ENCODE measurements at places on chromosomes 12 and 14. TPM values are rescaled to one million over a fixed set of nuclear protein-coding genes. Genes with fewer than 3 reads are reported as not detected.

GRCh38 chr14:58138714-58139482 is 13.1 kb downstream of the ARMH4 start:
- no peaks in the 10 kb centered on the region for H3K4me1 ChIP-seq
- H3K4me3 ChIP-seq, result no peak overlapping the region
- H3K36me3 ChIP-seq, result no peaks in the 10 kb centered on the region
- H3K27ac ChIP-seq, result no peak overlapping the region

FGF23 gene
- not detected for total RNA-seq

- H3K27ac ChIP-seq, result no peak overlapping the region
- no peaks in the 10 kb centered on the region for H3K27me3 ChIP-seq
- no peaks in the 10 kb centered on the region for H3K36me3 ChIP-seq
- no peak overlapping the region for H3K4me3 ChIP-seq
- no peaks in the 10 kb centered on the region for H3K4me1 ChIP-seq
- no peak for DNase-seq
Measured at GRCh38 chr12:3117591-3118015, 40.4 kb downstream of the TSPAN9 start.

GRCh38 chr12:43325786-43326185 is 226.2 kb downstream of the ADAMTS20 start:
- no peaks in the 10 kb centered on the region for H3K27me3 ChIP-seq
- no peak overlapping the region for H3K4me3 ChIP-seq
- H3K36me3 ChIP-seq, result no peaks in the 10 kb centered on the region
- H3K4me1 ChIP-seq, result no peaks in the 10 kb centered on the region

KRT85 gene
- not detected for total RNA-seq

- peak; percentile 62 for DNase-seq
- peaks cover 7% of the 10 kb centered on the region for H3K4me1 ChIP-seq
- peak overlapping the region; percentile 58 for H3K27ac ChIP-seq
- H3K27me3 ChIP-seq, result no peaks in the 10 kb centered on the region
Measured at GRCh38 chr12:78802593-78802992, 62.0 kb upstream of the SYT1 start.

DNA sequence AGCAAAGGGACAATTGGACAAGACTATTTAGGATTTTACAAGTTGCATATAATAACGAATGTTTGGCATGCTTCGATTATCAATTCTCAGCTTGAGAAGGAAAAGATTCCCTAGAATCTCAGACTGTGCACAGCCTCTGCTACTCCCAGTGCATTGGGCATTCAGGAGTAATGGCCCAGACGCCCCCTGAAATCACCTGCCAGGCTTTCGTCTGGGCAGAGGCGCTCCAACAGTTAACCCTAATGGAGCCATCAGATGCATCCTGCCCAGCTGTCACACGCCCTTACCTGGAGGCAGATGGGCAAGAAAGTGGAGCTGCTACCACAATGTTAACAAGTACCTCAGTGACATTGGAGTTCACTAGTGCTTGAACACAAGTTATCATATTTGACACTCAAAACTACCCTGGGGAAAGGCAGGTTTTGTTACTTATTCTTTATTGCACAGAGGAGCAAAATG is 927 bp upstream of the LRP6 start:
- no peak for DNase-seq
- peak overlapping the region; percentile 92 for H3K4me3 ChIP-seq
- H3K4me1 ChIP-seq, result peaks cover 27% of the 10 kb centered on the region

DNA sequence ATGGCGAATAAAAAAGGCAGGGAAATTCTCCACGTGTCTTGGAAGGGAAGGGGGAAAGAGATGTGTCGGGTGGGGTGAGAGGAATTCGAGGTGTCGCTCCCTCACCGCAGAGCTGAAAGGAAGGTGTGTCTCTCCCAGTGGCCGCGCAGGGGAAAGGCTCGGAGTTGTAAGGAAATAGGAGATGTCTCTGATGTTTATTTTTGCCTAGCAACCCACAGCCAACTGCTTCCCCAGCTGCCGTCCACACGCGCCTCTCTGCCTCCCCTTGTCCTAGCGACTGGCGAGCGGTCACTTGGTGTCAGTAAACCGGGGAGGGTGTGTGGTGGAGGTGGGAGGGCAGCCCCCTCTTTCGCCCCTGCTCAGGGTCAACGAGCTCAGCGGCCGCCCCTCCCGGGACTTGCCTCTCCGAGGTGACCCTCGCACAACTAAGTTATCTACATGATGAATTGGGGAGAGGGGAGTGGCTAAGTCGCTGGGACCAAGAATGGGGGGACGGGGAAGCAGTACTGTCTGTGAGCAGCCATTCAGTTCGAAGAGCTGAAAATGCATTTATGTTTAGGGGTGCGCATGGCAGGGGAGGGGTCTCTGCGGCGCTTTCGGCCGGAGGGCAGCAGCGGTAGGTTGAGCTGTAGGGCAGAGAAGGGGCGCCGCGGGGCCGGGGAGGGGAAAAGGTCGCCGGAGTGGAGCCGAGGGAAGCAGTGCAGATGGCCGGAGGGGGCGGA is 585 bp upstream of the DYRK2 start:
- H3K4me1 ChIP-seq, result peaks cover 23% of the 10 kb centered on the region
- DNase-seq, result peak; percentile 87
- peak overlapping the region; percentile 84 for H3K4me3 ChIP-seq

GRCh38 chr12:6692888-6693287 is 3.7 kb upstream of the ZNF384 start:
- no peak overlapping the region for H3K4me3 ChIP-seq
- DNase-seq, result no peak
- no peak overlapping the region for H3K27ac ChIP-seq
- H3K4me1 ChIP-seq, result peaks cover 6% of the 10 kb centered on the region
- H3K36me3 ChIP-seq, result peaks cover 23% of the 10 kb centered on the region

All from Calu3 (cell line).